ENCODE measurements at places on chromosomes 12 and 14.

- DNase-seq, result no peak
These were observed 3.5 kb downstream of the SERPINA5 start for GRCh38 chr14:94584591-94585280.

DNA sequence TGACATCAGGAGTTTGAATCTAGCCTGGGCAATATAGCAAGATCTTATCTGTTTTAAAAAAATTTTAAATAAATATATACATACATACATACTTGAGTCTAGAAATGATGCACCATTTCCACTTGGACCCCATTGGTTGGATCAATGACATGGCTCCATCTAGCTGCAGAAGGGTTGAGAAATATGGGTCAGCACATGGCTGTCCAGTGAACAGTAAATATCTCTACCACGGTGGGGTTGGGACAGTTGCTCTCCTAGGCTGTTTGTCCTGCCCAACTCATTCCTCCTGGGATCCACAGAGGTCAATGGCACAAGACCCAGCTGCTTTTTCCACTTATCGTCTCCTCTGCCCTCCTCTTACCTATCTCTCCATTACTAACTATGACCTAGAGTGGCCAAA is 23.6 kb downstream of the PLEKHH1 start:
- no peak for DNase-seq

- DNase-seq, result no peak
These were observed 29.4 kb downstream of the ELK3 start for GRCh38 chr12:96223411-96224218.

GRCh38 chr14:97788364-97788763 is 991.2 kb downstream of the VRK1 start:
- no peak for DNase-seq

GRCh38 chr14:85041618-85042017 is 488.3 kb upstream of the FLRT2 start:
- DNase-seq, result no peak

DNA sequence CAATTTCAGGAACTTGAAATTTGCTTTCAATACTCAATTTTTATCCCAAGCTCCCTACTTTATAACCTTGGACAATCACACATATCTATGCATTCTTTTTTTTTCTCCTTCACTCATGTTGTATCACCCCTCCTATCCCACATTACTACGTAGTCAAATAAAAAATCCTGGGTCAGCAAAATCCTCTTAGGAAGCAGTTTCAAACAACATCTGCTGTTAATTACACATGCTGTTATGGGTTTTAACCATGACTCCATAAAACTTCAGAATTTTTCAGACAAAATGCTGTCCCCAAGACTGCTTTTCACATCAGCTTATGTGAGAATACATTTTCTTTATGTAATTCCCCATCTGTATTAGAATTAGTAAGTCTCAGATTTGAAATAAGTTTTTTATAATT is 61.7 kb downstream of the LRFN5 start:
- DNase-seq, result no peak

- DNase-seq, result no peak
These were observed 47.8 kb downstream of the EID3 start for GRCh38 chr12:104351057-104351983.

- DNase-seq, result no peak
These were observed 60.7 kb downstream of the SSPN start for GRCh38 chr12:26255893-26256645.

- no peak for DNase-seq
These were observed 1044.8 kb downstream of the BCL11B start for GRCh38 chr14:98227000-98227726.

GRCh38 chr12:113762155-113762881 is 203.8 kb downstream of the RBM19 start:
- DNase-seq, result no peak

GRCh38 chr12:29564925-29565324 is 67.4 kb upstream of the OVCH1 start:
- no peak for DNase-seq

- no peak for DNase-seq
These were observed 227.5 kb upstream of the RMST start for GRCh38 chr12:97235102-97235501.

GRCh38 chr12:123929946-123930583 is 42.6 kb downstream of the CCDC92 start:
- DNase-seq, result no peak

DNA sequence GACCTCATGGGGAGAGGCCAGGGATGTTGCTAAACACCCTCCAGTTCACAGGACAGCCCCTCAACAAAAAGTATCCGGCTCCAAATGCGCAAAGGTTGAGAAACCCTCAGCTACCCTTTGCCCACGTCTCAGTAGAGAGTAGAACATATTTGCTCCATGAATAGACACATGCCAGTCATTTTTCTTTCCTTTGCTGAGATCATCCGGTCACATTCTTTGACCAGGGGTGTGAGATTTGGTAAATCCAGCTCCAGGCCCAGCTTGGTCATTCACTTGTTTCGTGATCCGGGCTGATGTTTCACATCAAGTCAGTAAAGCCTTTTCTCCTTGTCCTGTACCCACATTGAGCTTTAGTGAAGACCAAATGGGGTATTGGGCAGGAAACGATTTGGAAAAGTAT is 83.6 kb upstream of the LHX5 start:
- DNase-seq, result no peak

GRCh38 chr12:614411-614970 is 48.8 kb downstream of the NINJ2 start:
- DNase-seq, result no peak

- no peak for DNase-seq
These were observed 114.8 kb downstream of the GTF2A1 start for GRCh38 chr14:81105961-81106360.

GRCh38 chr14:81162941-81163340 is 57.8 kb downstream of the GTF2A1 start:
- no peak for DNase-seq

DNA sequence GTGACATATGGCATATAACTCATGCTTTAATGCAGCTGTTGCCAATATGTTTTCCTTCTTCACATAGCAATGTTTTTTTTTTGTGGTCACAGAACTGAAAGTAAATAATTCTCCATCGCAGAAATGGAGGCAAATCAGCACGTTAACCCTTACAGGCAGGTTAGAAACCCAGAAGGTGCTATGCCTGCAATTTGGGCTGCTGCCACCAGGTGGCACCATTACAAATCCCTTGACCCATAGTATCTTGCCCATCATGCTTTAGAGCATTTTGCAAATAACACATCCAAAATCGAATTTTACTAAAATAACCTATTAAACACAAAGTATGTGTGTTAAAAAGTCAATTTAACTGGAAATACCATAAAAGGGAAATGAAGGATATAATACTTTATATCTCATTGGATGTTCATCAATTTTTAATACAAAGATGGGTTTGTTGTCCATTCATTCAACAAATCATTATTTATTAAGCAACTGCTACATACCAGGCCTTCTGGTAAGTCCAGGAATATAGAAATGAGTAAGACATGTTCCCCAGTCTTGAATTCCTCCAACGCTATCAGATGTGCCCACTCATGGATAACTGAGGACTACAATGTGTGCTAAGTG is 340.1 kb downstream of the GLT1D1 start:
- DNase-seq, result peak; percentile 8

DNA sequence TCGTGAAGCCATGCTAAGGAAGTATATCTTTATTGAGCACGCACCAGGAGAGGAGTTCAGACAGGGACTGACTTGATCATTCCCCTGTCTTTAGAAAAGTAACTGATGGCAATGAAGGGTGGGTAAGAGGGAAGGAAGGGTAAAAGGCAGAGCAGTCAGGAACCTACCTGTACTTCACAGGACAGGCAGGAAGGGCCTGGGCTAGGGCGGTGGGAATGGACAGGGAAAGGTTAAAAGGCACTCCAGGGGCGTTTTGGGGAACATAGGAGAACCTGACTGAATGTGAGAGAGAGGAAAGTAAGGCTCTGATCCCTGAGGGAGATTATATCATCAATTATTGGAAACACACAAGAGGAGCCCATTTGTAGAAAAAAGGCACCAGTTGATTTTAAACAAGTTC is 3.9 kb downstream of the SLC35E3 start:
- DNase-seq, result no peak

DNA sequence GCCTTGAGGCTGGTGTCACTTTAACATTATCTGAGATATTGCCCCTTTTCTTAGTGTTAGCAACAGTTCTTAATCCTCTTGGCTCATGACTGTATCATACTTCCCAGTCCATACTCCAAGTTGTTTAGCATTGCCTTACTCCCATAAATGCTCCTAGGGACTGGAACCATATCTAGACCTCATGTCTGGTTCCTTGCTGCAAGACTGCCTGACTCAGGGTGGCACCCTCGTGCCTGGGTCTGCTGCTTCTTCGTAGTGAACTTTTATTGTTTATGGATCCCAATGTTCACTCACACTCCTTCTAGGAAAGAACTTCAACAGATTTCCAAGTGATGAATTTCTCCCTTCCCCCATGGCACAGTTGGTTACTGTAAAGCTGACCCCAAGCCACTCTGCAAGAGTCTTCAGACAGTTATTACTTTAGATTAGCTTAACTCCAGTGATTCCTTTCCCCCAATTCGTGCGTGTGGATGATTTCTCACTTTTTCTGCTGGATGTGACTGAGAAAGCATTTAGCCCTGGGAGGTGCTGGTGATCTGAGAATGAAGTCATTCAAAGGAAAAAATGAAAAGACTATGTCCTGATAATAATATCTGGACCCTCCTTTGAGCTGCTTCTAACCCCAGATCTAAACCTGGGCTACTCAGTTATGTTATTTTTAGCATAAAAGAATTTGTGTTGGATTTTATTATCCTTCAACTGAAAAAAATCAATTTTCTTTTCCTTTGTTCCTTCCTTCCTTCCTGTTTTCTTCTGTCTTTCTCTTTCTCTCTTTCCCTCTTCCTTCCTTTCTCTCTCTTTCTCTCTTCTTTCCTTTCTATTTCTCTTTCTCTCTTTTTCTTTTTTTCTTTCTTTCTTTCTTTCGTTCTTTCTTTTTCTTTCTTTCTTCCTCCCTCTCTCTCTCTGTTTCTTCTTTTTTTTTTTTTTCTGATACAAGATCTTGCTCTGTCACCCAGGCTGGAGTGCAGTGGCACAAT is 47.5 kb upstream of the PPP1R12A start:
- DNase-seq, result no peak

DNA sequence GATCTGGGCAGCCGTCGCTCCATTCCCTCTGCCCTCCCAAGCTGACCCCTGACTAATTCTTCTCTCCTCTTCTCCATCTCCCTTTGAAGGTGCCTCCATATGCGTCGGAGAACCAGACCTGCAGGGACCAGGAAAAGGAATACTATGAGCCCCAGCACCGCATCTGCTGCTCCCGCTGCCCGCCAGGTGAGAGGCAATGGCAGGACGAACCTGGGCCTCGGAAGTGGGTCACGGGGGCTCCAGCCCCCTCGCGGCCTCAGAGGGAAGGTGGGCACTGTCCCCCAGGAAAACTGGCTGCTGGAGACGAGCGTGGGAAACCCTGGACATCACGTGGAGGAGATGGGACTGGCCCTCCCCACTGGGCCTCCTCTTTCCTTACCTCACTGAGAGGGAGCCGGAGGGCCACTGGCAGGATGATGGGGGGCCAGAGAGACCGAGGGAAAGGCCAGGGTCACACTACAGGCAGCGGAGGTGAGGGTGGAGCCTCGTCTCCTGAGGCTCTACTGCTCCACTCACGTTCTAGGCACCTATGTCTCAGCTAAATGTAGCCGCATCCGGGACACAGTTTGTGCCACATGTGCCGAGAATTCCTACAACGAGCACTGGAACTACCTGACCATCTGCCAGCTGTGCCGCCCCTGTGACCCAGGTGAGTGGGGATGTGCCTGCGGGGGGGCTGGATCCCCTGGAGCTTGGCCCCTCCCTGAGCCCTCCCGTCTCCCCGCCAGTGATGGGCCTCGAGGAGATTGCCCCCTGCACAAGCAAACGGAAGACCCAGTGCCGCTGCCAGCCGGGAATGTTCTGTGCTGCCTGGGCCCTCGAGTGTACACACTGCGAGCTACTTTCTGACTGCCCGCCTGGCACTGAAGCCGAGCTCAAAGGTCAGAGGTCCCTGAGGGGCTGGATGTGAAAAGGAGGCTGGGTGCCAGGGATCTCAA is 806 bp downstream of the LTBR start:
- no peak for DNase-seq

- no peak for DNase-seq
These were observed 10.2 kb downstream of the BICD1 start for GRCh38 chr12:32116897-32117296.

GRCh38 chr12:6444704-6445688 is at the start of gene CD27:
Gene CD27 (plus strand): TSS chr12:6444955. CDS start chr12:6445096, 141 bp downstream.
- no peak for DNase-seq

- DNase-seq, result no peak
These were observed 24.7 kb upstream of the C14orf180 start for GRCh38 chr14:104554608-104555429.

GRCh38 chr12:49187184-49187583 is 1.7 kb downstream of the TUBA1A start:
- peak; percentile 86 for DNase-seq

- DNase-seq, result no peak
These were observed 53.1 kb upstream of the CCDC175 start for GRCh38 chr14:59629444-59630287.

- DNase-seq, result no peak
These were observed 376.0 kb downstream of the C12orf75 start for GRCh38 chr12:105706321-105706972.

All from COLO829 (cell line).